Dorsolateral prefrontal cortex (tissue), 122 donors: ENCODE measurements at places on chromosomes 4 and X.

DNA sequence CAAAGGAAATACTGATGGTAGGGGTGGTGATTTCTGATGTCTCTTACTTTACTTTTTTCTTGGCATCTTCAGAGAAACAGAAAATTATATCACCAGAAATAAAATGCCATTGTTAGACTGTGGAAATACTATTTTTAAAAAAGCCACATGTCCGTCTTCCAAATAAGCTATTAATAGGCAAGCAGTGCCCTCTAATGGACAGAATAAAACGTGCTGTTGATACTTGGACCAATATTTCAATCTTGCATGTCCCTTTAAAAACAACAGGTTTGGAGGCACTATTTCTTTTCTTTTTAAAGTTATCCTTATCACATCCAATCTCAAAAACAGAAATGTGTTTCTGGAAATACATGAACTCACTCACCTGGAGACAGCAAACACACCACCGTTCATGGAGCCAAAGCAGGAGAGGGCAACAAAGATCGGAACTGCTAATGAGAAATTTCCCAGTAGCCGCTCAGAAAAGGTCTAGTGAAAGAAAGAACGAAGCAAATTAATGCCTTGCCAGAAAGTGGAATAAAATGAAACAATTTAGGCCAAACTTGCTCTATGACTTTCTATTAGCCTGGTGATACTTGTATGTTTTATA lies 59.2 kb downstream of the SLC7A11 start:
- DNase-seq = no peak

DNA sequence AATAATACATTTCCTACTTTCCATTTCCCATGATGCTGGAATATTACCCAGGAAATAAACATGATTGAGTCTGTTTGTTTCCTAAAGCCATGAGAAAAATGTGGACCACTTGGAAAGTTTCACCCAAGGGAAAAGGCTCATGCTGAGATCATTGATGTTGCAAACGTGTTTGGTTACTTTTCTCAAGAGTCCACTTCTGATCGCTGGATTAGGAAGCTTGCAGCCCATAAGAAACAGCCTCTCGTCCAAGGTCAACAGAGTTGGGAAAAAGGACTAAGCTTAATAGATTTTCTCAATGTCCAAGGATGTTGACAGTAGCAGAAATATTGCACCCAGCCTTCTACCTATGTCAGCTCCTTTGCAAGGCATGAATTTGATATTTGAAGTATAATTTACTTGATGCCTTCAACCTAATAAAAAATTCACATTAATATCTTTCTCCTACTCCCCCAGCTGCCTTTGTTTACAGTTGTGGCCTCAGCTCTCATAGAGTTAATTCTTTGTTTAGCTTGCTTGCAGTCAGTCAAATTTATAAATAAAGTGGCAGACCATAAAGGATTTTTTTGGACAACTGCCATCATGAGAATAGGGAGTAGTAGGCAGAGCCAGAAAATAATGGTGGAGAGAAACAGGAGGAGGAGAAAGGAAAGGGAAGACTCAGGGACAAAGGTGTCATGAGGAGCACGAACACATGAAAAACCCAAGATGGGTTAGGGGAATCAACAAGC lies 65.6 kb upstream of the BLTP1 start:
- DNase-seq = no peak

DNA sequence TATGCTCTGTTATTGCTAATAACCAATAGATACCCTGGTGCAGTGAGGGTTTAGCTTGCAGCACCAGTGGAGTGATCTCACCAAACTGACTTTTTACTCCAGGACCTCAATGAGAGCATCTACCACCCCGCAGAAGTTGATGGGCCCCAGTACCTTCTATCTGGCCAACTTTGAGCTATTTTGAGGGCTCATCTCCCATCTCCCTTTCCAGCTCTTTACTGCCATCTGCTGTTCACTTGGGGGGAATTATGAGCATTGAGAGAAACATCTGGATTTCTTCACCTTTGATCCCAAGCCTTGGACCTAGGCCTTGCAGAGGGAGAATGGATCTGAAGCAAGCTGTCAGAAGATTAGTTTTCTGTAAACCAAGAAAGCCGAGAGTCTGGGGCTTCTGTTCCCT lies 143.6 kb downstream of the TMEM164 start:
- DNase-seq = no peak

DNA sequence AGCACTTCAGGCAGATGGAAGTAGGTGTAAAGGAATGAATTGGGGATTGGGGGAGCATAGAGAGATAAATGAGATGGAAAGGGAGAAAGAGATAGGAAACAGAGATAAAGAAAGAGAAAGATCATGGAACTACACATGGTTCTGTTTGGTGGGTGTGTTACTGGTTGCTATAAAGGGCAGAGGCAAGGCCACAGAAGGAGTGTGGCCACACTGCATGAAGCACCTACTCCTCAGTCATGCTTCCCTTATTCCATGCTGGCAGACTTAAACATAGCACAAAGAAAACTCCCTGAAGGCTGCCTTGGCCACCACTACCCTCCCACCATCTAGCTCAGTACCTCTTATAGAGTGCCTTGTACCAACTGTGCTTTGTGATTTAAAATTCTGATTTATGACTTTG lies 56.9 kb downstream of the OPHN1 start:
- DNase-seq = no peak

DNA sequence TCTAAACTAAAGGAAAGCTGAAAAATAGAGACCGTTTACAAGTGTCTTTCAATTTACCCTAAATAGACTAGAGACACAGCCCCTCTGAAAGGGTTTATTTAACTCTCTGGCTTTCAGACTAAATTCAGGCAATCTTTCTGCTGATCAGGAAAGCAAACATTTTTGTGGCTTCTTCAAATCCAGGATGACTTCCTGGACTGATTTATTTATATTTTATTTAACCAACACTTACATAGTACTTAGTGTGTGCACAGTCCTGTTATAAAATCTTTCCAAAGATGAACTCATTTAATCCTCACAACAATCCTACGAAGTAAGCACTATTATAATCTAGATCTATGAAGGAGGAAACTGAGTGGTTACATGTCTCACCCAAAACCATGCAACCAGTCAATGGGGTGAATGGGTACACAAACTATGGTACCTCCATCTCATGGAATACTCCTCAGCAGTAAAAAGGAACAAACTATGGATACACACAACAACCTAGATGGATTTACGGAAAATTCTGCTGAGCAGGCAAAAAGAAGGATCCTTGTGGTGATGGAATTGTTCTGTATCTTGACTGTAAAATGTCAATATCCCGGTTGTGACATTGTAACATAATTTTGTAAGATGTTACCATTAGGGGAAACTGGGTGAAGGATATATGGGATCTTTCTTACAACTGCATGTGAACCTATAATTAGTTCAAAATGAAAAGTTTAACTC lies 64.1 kb upstream of the MAMLD1 start:
- no peak for DNase-seq

DNA sequence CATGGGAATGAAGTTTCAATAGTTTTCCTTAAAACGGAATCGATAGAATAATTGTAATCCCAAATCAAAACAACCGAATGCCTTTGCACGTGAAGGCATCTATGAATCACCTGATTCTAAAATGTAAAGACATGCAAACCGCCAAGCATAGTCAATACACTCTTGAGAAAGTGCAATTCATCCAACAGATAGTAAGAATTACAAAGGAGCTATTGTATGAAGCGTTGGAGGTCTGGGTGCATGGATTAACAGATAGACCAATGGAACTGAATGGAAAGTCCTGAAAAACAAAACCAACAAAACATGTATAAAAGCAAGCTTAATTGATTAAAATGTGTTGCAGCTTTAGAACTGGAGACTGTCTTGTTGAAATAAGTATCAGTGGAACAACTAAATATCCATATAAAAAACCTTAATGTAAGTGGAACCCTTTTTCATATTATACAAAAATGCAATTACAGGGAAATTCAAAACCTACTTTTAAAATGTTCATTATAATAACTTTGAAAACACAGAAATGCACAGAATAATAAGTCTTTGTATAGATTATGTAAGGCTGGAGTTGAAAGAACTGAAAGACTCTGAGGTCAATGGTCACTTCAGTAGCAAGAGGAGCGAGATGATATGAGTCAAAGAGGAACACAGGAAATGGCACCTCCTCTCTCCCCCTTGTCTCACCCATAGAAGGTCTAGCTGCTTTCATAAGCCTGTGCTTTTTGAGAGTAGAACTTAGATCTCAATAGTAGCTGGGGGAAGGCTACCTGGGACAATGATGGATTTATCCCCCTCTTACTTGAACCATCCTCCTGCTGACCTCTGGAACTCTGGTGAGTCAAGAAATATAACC lies 20.1 kb downstream of the MAGEC2 start:
- DNase-seq = no peak

- DNase-seq = no peak
Measured at GRCh38 chr4:52780617-52781354, 29.6 kb upstream of the ERVMER34-1 start.

DNA sequence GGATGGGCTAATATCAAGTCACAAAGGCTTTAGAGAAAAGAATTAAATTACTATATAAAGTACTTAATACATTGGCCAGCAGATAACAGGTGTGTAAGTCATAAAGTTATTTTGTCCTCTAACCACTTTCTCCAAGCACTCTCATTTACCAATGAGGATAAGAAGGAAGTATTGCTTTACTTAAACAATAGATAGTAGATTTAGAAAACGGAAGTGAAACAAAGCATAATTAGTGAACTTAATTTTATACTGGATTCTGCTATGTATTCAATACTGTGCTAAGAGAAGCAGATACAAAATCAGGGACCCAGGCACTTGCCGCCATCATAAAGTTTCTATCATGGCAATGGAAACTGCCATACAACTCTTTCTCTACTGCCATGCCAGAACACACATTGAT lies 24.0 kb downstream of the AFM start:
- DNase-seq = no peak

DNA sequence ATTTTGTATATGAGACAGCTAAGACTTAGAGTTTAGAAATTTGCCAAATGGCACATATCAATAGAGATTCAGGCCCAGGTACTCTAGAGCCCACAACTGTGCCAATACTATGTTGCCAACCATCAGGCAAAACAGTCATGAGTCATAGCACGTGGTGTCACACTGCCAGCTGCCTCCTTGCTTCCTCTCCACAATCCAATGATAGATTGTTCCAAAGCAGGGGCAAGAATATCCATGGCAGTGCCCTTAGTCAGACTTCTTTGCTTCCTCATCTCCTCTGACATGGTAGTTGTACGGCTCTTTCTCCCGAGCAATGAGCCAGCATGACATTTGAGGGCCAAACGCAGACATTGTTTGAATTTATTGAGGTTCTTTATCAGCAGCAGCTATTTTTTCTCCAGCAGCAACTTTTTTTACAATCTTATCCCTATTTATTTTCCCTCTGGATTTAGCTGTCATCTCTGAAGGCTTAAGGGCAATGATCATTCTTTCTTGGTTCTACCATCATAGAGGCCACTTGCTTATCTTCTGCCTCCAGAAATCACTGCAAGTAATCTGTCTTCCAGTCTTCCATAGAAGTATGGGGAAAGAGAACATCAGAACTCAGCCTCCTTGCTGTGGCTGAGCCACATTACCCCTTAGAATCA lies 169.7 kb downstream of the COL4A6 start:
- DNase-seq = no peak

GRCh38 chr4:151418385-151418784 lies 9.4 kb downstream of the FHIP1A start:
- no peak for DNase-seq

- DNase-seq = peak; percentile 8
Measured at GRCh38 chr4:153790962-153791551, 2.2 kb upstream of the SFRP2 start.

DNA sequence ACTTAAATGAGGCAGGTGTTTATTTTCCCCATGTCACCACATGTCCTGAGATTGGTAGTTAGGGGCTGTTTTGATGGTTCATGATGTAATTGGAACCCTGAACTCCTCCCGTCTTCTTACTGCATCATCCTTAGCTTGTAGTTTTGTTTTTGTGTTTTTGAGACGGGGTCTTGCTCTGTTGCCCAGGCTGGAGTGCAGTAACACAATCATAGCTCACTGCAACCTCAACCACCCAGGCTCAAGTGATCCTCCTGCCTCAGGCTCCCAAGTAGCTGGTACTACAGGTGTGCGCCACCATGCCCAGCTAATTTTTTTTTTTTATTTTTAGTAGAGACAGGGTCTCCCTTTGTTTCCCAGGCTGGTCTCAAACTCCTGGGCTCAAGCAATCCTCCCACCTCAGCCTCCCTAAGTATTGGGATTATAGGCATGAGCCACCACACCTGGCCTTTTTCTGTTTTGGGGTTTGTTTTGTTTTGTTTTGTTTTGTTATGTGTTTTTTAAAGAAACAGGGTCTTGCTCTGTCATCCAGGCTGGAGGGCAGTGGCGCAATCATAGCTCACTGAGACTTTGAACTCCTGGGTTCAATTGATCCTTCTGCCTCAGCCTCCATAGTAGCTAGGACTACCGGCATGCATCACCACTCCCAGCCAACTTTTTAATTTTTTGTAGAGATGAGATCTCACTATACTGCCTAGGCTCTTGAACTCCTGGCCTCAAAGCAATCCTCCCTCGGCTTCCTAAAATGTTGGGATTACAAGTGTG lies 76.4 kb downstream of the SNX25 start:
- DNase-seq = no peak

- DNase-seq = no peak
Measured at GRCh38 chrX:72057331-72057730, 74.4 kb downstream of the RTL5 start.

- DNase-seq = no peak
Measured at GRCh38 chr4:140662082-140662869, 93.5 kb upstream of the UCP1 start.

- no peak for DNase-seq
Measured at GRCh38 chr4:25915353-25915705, 1.3 kb downstream of the SMIM20 start.

GRCh38 chr4:751676-752075 lies 46.0 kb downstream of the PCGF3 start:
- peak; percentile 40 for DNase-seq

- DNase-seq = no peak
Measured at GRCh38 chrX:134868771-134869495, 121.9 kb upstream of the SMIM10 start.

- no peak for DNase-seq
Measured at GRCh38 chrX:102063445-102064074, 61.9 kb upstream of the TCEAL2 start.

DNA sequence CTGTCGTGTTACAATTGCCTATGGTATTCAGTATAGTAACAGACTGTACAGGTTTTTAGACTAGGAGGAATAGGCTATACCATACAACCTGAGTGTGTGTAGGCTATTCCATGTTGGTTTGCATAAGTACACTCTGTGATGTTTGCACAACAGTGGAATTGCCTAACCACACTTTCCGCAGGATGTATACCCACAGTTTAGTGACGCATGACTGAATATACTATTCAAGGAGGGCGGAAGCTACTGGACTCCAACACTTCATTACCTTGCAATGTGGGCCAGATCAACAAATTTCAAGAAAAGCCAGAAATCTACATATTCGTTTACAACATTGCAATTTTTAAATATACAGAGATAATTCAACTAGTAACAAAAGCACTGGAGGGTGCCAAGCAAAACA lies 317.2 kb downstream of the PDGFC start:
- no peak for DNase-seq

DNA sequence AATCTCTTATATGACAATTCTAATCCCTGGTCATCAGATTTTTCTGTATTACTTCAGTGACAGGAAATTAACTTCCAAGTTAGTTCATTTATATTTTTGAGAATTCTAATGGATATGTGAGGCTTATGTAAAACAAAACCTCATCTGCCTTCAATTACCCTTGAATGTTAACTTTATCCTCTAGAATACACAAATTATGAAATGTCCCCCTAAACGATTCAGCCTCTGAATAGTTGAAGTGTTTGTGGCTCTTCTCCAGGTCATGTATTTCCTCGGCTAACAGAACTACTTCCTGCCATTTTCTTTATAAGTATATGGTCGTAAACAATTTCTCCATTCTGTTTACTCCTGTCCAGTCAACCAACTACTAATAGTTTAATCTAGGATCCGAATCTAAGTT lies 401.3 kb downstream of the PCDH10 start:
- no peak for DNase-seq
